ENCODE measurements at places on chromosomes 11 and 22.

DNA sequence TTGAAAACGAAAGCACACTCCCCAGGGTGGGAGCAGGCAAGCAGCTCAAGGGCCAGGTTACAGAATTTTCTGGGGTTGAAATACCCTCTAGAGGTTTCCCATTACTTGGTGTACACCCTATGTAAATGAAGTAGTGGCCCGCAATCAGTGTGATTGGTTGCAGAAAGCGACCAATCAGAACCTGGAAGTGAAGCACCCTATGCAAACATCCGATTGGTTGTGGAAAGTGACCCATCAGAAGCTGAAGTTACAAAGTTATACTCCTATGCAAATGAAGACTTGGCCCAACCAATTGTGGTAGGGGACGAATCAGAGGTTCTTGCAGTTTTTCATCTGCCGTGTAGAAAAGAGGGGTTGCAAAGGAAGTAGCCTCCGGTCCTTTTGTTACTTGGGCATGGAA, 19.2 kb downstream of the PRR5 start:
- DNase-seq = no peak

GRCh38 chr11:129319201-129319600, 56.4 kb upstream of the BARX2 start:
- DNase-seq = no peak

DNA sequence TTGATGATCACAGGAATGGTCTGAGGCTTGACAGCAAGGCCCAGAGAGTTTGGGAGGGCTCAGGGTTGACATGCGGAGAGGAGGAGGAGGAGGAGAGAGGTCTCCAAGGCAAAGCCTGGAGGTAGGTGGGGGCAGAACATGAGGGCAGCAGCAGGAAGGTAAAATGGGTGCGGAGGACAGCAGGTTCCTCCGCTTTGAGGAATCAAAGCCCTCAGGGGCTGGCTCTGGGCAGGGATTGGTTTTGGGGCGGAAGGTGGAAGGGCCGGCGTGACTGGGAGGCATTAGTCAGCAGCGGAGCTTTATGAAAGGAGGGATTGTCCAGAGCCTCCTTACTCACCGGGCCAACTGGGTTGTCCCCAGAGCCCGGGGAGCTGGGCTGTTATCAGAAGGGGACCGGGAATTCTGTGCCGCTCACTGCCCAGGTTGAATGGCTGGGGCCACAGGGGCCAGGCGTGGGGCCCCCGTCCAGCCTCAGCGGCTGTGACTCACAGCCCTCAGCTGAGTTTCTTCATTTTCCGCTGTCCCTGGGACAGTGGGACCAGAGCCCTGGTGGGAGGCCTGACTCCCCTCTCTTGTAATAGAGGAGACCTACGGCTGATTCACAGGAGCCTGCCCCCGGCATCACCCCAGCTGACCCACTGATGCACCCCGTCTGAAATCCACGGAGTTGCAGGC, 36.2 kb downstream of the LIF start:
- no peak for DNase-seq

DNA sequence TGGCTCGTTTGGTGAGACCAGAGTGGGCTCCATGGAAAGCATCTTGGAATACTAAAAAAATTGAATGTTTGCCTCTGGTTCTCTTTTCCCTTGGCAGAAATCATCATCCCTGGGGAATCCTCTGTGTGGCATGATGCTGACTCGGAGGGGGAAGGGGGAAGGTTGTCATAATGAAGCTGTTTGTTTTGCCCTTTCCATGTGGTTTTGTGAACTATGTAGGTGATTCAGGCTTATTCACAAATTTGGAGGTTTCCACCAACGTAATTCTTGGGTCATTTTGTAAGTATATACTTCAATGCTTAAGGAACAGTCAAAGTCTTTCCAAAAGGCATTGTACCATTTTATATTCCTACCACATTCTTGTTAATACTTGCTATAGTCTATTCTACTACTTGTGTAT, 754.0 kb upstream of the FAT3 start:
- DNase-seq = no peak

GRCh38 chr11:1458340-1459218, 28.0 kb downstream of the MOB2 start:
- no peak for DNase-seq

DNA sequence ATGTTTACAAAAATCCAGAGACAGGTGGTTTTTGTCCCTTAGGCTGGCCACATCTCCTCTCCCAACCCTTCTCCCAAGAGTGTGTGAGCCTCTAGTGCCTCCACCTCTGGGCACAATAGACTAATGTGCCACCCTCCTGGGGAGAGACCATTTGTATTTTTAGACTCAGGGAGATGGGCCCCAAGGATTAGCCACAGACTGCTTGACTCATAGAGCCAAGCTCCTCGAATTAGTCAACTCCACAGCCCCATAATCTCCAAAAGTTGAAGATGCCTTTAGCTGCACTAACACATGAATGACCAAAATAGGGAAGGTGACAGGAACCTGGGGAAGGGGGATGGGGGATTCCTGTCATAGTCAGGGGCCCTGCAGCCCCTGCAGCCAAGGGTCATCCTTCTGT, 53.0 kb upstream of the LRRC32 start:
- DNase-seq = no peak

GRCh38 chr11:93487032-93487483, 56.1 kb downstream of the SMCO4 start:
- no peak for DNase-seq

- DNase-seq = no peak
Measured at GRCh38 chr11:93766504-93766903, 17.6 kb upstream of the MED17 start.

GRCh38 chr22:43275545-43276317, 67.4 kb downstream of the SCUBE1 start:
- DNase-seq = peak; percentile 96

DNA sequence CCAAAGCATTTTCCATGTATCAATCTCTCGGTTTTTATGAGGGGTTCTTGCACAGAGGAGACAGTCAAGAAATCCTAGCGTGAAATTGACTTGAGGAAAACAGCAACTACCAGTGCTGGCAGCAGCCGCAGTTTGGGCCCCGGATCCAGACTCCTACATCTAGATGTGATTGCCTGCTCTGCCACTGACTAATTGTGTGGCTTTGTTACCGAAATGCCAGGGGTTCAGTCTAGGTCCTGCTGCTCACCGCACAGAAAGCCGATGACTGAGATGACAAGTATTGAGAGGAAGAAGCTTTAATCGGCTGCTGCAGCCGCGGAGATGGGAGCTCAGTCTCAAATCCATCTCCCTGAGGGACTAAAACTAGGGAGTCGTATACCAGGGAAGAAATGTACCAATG, 8.2 kb upstream of the GLB1L3 start:
- DNase-seq = no peak

DNA sequence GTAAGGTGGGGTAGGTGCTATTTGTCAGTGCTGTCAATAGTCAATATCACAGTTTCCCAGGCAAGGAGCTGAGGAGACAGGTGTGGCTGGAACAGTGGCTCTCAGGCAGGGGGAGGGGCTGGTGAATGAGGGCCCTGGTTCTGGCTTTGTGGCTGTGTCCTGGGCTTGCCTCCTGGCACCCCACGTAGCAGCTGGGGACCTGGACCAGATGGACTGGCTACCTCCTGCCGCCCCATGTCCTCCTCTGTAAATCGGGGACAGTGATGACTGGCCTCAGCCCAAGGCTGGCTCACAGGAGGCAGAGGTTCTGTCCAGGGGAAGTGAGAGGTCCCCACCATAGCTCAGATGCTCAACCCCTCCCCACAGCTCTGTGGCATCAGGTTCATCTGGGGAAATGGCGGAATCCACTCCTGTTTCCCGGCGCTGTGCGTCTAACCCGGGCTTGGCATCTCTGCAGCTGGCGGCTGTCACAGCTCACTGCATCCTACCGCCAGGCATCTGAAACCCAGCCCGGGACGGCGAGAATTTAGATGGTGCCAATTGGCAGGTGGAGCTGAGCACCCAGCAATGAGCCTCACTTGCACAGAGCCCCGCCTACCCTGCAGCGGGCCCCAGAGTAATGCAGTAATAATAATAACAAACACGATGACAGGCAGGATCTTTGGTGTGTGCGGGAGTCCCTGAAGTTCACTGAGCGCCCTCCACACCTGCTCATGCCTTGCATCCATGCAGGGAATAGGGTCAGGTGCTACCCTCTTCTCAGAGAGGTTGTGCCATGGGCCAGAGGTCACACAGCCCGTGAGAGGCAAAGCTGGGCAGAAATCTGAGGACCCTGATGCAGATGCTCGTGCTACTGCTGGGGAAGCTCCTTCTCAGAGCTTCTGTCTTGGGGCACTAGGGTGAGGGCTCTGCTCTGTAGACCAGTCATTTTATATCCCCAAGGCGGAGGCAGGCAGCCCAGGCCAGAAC, 27.8 kb upstream of the SHISAL1 start:
- no peak for DNase-seq

- no peak for DNase-seq
Measured at GRCh38 chr11:58844361-58845005, at the start of gene GLYATL2. Gene GLYATL2, minus strand, starts transcription at chr11:58844704. Its CDS starts 5,092 bp downstream, at chr11:58839612.

GRCh38 chr22:32758866-32759385, 42.6 kb upstream of the TIMP3 start:
- DNase-seq = no peak

GRCh38 chr11:82969811-82970210, 68.3 kb downstream of the DDIAS start:
- DNase-seq = no peak

GRCh38 chr11:28108958-28109357, 770 bp downstream of the METTL15 start:
- no peak for DNase-seq

DNA sequence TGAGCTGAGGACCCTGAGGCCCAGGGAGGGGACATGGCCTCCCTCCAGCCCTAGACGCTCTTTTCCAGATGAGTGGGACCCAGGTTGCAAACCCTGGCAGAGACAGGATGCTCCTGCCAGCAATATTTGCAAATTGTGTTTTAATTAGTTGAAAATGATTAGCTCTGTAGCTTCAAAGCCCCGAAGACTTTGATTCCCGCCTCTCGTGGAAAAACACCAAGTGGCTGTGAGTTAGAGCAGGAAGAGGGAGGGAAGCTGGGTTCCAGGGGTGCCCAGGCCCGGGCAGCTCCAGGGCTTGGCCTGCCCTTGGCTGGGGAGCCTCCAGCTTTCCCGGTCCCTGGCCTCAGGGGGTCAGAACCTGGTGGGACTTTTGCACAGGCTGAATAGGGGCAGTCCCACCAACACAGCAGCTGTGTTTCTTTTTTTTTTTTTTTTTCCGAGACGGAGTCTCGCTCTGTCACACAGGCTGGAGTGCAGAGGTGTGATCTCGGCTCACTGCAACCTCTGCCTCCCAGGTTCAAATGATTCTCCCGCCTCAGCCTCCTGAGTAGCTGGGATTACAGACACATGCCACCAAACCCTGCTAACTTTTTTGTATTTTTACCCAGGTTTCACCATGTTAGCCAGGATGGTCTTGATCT, 101.6 kb upstream of the RTL6 start:
- DNase-seq = no peak

DNA sequence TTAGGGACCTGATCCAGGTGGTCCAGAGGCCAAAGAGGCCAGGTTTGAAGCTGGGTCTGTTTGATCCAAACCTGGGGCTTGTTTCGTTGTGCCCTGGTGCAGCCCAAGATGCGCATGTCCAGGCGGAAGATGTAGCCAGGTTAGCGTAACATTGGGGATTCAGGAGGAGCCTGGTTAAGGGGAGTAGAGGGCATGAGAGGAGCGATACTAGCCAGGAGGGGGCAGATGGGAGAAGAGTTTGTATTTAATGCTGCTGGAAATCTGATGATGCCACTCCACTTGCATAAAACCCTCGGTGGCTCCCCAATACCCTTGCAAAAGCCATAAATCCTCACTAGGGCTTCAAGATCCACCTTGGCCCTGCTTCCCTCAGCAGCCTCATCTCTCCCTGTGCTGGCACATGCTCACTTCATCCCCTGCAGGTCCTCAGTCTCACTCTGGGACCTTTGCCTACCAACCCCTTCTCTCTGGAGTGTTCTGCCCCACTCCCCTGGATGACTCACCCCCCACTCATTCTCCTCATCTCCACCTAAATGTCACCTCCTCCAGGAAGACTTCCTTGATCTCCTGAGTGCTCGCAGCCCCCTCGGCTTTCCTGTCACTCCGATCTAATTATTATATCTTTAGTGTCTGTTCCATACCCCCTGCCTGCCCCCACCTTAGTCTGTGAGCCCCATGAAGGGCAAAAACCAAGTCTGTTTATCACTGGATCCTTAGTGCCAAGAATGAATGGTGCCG, 95.9 kb downstream of the MIAT start:
- DNase-seq = peak; percentile 3

DNA sequence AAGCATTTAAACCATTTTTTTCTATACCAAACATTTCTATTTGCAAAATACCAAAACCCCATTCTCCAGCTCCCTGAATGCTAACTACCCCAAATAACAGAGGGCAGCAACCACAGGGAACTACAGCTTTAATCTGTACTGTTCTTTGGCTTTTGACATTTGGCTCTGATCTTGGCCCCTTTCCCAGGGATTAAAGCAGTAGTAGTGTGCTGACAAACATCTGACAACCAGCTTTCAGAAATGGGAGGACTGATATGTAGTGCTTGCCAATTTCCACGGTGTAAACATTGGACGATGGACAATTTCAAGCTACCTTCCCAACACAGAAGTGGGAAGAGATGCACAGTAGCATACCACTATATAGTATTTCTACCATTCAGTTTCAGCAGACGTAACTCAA, 88.4 kb upstream of the TEAD1 start:
- no peak for DNase-seq

- DNase-seq = no peak
Measured at GRCh38 chr11:92955860-92956259, 13.6 kb upstream of the MTNR1B start.

DNA sequence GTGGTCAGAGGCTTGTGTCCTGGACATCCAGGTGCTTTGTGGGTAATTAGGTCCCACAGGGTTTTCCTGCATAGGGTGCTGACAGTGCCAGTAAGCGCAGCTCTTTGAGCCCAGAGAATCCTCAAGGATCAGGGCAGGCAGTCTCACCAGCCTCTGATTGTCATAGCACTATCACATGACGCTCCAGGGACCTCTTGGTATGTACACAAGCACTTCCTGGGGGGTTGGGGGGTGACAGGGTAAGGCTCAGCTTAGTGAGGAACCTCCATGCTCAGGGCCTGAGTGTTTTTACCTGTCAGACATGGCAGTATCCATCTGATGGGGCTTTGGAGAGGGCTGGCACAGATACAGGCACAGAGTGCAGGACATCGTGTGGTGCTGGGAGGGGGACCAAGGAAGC, 27.9 kb upstream of the SUSD2 start:
- DNase-seq = peak; percentile 16

- DNase-seq = no peak
Measured at GRCh38 chr22:17481424-17481823, 81.9 kb upstream of the SLC25A18 start.
